ENCODE measurements at places on chromosomes 12 and 14. TPM values are rescaled to one million over a fixed set of nuclear protein-coding genes. Genes with fewer than 3 reads are reported as not detected.
A peak's percentile ranks its signal among the peaks of the same experiment; 100 is the strongest.

- peak; percentile 80 for DNase-seq
- H3K27me3 ChIP-seq, result no peaks in the 10 kb centered on the region
- no peak overlapping the region for H3K27ac ChIP-seq
- peaks cover 14% of the 10 kb centered on the region for H3K36me3 ChIP-seq
- H3K4me1 ChIP-seq, result peaks cover 7% of the 10 kb centered on the region
- H3K4me3 ChIP-seq, result no peak overlapping the region
Observed at GRCh38 chr12:2805143-2805520, 7.3 kb upstream of the ITFG2 start.

GRCh38 chr14:101738703-101739320 lies 22.7 kb upstream of the PPP2R5C start:
- H3K27ac ChIP-seq, result no peak overlapping the region
- H3K27me3 ChIP-seq, result no peaks in the 10 kb centered on the region
- H3K36me3 ChIP-seq, result no peaks in the 10 kb centered on the region
- DNase-seq, result no peak
- H3K4me3 ChIP-seq, result no peak overlapping the region

DNA sequence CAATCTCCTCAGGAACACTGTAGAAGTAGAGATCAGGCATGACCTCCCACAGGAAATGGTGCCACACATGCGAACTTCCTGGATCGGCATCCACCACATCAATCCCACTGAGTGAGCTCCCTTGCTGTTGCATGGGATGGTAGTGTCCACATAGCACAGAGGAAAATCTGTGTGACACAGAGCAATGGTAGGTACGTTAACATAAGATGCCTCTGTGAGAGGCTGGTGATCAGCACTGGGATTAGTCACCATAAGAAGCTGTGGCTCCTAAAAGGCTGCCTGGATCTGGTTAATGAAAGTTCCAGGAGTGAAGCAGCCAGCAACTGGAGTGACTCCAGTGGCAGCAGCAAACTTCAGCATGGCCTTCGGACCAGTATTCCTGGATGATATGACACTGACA lies 21.8 kb downstream of the WDHD1 start:
- H3K27me3 ChIP-seq, result no peaks in the 10 kb centered on the region
- no peak overlapping the region for H3K27ac ChIP-seq
- H3K4me3 ChIP-seq, result no peak overlapping the region
- no peaks in the 10 kb centered on the region for H3K36me3 ChIP-seq
- H3K4me1 ChIP-seq, result no peaks in the 10 kb centered on the region
- peak; percentile 30 for DNase-seq

DNA sequence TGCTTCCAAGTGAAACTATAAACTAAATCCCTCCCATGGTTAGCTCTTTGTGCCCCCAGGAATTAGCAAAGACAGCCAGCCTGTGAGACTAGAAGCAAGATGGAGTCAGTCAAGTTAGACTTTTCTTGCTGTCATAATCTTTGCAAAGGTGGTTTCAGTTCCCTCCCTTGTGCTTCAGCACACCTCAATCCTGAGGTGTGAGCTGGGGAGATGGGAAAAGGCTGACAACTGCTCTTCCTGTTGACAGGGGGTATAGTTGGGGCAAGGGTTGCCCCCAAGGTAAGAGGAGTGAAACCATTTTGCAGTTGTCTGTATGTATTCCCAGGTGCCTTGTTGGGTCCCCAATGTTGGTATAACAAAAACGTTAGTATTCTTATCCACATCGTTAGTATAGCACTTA lies 12.3 kb upstream of the CPM start:
- no peaks in the 10 kb centered on the region for H3K27me3 ChIP-seq
- no peaks in the 10 kb centered on the region for H3K36me3 ChIP-seq
- H3K4me1 ChIP-seq, result no peaks in the 10 kb centered on the region
- DNase-seq, result no peak
- no peak overlapping the region for H3K27ac ChIP-seq
- no peak overlapping the region for H3K4me3 ChIP-seq

DNA sequence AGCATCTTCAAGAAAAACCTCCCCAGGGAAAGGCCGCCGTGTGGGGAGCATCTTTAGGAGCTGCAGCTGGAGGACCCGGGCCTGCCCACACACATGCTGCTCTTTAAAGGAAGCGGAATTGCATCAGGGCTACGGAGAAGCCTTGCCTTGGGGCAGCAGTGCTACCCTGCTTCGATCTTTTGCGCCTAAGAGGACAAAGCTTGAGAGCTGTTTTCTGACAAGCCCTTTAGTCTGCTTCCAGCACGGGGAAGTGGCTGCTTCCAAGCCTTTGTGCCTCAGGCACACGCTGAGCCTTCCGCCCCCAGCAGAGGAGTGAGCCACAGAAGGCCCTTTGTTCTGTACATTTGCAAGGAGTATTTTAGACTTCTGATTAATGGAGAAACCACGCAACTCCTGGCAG lies 31.5 kb downstream of the COA8 start:
- peak; percentile 88 for DNase-seq
- no peak overlapping the region for H3K27ac ChIP-seq
- H3K27me3 ChIP-seq, result no peaks in the 10 kb centered on the region
- H3K36me3 ChIP-seq, result peaks cover 3% of the 10 kb centered on the region
- H3K4me1 ChIP-seq, result peaks cover 12% of the 10 kb centered on the region

DNA sequence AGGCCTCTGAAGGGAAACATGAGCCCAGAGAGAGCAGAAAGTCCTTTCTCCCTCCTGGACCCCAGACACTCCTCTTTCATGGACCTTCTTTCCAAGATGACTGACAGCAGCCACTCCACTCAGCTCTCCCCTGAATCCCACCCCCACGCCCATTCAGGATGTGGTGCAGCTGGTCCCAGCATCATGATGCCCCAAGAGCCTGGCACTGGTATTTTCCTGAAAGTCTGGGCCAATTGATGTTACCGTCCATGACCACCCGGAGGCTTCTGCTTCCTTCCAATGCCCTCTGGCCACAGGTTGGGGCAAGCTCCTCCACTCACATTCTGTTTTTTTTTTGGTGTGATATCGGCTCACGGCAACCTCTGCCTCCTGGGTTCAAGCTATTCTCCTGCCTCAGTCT lies 112.6 kb downstream of the CALM1 start:
- H3K4me3 ChIP-seq, result no peak overlapping the region
- no peaks in the 10 kb centered on the region for H3K27me3 ChIP-seq
- H3K27ac ChIP-seq, result no peak overlapping the region
- no peaks in the 10 kb centered on the region for H3K4me1 ChIP-seq

DNA sequence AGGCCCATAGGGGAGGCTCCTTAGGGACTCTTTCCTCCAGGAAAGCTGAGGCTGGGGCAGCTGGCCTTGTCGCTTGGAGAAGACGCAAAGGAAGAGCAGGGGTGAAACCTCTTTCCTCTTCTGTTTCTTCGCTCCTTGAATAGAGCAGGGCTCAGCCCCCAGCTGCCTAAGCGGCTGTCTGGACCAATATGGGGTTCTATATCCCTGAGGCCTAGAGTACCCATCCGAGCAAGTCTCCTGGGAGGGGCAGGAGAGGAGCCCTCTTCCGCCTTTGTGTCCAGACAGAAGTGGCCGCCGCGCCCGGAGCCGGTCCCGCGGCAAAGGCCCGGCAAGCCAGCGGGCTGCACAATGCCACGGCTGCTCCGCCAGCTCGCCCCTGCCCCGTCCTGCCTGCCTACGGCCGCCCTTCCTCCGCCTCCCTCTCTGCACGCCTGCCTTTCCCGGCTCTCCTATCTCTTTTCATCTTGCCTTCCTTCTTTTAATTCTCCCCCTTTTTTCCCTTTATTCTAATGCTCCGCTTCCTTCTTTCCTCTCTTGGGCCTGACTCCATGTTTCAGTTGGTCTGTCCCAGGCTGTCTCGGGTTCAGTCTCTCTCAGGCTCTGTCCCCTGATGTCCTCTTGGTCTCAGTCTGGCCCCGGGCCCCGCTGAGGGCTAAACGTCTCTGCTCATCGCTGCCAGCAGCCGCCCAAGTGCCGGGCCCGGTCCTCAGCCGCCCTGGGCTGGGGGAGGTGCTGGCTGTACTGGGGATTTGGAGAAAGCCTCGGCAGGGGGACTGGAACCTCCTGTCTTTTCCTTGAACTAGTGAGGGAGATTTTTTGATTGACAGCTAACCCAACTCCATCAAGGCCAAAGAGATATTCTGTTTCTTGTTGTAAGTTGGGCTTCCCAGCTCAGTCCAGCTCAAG lies 2.5 kb upstream of the HOXC9 start:
- no peaks in the 10 kb centered on the region for H3K4me1 ChIP-seq
- peaks cover 83% of the 10 kb centered on the region for H3K27me3 ChIP-seq
- no peak overlapping the region for H3K27ac ChIP-seq
- no peaks in the 10 kb centered on the region for H3K36me3 ChIP-seq

DNA sequence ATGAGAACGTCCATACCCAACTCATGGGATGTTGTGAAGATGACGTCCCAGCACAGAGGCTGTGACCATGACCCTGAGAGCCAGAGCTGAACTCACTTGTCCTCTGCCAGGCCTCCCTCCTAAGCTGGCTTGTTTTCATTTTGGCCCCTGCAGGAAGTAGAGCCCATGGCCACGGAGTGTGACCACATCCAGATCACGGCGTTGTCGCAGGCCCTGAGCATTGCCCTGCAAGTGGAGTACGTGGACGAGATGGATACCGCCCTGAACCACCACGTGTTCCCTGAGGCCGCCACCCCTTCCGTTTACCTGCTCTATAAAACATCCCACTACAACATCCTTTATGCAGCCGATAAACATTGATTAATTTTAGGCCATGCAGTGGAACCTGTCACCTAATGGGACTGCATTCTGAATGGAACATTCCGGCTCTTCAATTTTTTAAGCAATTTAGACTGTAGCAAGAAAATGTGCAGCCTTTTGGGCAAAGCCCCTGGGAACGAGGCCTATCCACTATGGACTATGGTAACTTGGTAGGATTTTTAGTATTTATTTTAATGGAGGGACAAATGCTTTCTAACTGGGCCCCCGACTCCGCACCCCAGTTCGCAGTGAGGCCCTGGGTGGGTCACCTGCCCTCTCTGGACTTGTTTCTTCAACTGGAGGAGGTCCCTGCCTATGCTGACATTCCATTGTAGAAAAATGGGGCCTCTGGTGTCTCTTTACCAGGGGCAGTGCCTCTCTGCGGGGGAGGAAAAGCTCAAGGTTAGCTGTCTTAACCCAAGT lies 19.6 kb downstream of the OTUB2 start:
- H3K27me3 ChIP-seq, result no peaks in the 10 kb centered on the region
- no peak for DNase-seq
- H3K36me3 ChIP-seq, result peaks cover 24% of the 10 kb centered on the region
- H3K27ac ChIP-seq, result no peak overlapping the region
- peaks cover 25% of the 10 kb centered on the region for H3K4me1 ChIP-seq

DNA sequence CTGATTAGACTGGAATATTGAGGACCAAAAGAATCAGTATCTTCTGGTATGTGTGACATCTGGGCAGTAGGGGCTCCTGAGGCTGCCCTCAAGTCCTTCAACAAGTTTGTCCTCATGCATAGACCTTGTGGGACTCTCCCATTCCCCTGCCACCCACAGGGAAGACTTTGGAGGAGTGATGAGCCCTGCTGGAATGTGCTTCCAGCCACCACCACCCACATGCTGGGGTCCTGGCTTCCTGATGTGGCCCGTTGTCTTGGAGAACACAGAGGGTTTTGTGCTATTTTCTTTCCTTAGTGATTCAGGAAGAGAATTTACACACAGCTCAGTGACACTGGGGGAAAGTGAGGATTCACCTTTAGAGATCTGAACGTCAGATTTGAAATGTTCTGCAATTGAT lies 29.2 kb upstream of the SEL1L start:
- H3K4me1 ChIP-seq, result no peaks in the 10 kb centered on the region
- H3K27me3 ChIP-seq, result no peaks in the 10 kb centered on the region
- H3K27ac ChIP-seq, result no peak overlapping the region
- H3K36me3 ChIP-seq, result no peaks in the 10 kb centered on the region
- no peak overlapping the region for H3K4me3 ChIP-seq

DNA sequence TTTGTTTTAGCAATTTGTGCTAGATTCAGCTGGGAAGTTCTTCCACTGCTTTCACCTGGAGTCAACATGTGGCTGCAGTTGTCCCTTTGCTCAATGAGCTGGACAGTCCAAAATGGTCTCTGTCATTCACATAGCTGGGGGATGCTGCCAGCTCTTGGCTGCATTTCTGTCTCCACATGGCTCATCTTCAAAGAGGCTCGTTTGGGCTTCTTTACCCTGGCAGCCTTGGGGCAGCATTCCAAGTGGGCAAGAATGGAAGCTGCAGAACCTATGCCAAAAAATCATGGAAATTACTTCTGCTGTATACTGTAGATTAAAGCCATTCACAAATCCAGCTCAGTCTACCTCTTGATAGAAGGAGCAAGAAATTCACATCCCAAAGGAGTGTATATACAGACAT lies 199.1 kb downstream of the SLC5A8 start:
- H3K4me3 ChIP-seq, result no peak overlapping the region
- no peaks in the 10 kb centered on the region for H3K36me3 ChIP-seq
- no peak overlapping the region for H3K27ac ChIP-seq

- H3K27ac ChIP-seq, result no peak overlapping the region
- no peaks in the 10 kb centered on the region for H3K27me3 ChIP-seq
- H3K4me1 ChIP-seq, result no peaks in the 10 kb centered on the region
Observed at GRCh38 chr14:93958567-93959238, 17.7 kb downstream of the ASB2 start.

GRCh38 chr12:13179211-13180074 lies 17.1 kb upstream of the EMP1 start:
- peak; percentile 66 for DNase-seq
- H3K4me1 ChIP-seq, result peaks cover 12% of the 10 kb centered on the region
- no peaks in the 10 kb centered on the region for H3K27me3 ChIP-seq
- H3K4me3 ChIP-seq, result no peak overlapping the region

DNA sequence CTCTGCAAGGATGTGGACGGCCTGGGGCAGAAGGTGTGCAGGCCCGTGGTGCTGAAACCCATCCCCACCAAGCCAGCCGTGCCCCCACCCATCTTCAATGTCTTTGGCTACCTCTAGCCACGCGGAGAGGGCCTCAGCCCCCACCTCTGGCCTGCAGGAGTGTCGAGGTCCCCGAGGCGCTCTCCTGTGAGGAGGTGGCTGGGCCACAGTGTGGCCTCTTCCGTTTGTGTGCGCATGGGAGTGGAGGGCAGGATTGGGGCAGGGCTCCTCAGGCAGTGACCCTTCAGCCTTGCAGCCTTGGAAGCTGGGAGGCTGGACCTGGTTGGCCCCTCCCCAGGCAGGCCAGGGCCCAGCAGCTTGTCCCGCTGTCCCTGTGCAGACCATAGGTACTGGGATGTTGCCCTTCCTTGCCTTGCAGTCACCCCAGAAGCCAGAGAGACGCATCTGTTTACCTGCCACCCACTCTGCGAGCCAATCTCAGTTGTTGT lies 1.9 kb downstream of the FAM181A start:
- no peaks in the 10 kb centered on the region for H3K36me3 ChIP-seq
- no peak for DNase-seq
- no peaks in the 10 kb centered on the region for H3K27me3 ChIP-seq

GRCh38 chr12:49875115-49875720 lies 28.5 kb downstream of the FAIM2 start:
- H3K36me3 ChIP-seq, result no peaks in the 10 kb centered on the region
- DNase-seq, result no peak
- peaks cover 3% of the 10 kb centered on the region for H3K27me3 ChIP-seq
- no peak overlapping the region for H3K4me3 ChIP-seq
- no peak overlapping the region for H3K27ac ChIP-seq
- no peaks in the 10 kb centered on the region for H3K4me1 ChIP-seq

MMP19 gene
- 7.1 TPM for total RNA-seq

DTD2 gene
- total RNA-seq, result 34.7 TPM

GPR135 gene
- total RNA-seq, result 3.0 TPM

ATL1 gene
- total RNA-seq, result 16.2 TPM

VTI1B gene
- total RNA-seq, result 67.9 TPM

SMCO3 gene
- total RNA-seq, result 0.17 TPM

EMP1 gene
- total RNA-seq, result 53.5 TPM

SLC6A13 gene
- total RNA-seq, result not detected
